ENCODE measurements at places on chromosomes 11 and 22.

DNA sequence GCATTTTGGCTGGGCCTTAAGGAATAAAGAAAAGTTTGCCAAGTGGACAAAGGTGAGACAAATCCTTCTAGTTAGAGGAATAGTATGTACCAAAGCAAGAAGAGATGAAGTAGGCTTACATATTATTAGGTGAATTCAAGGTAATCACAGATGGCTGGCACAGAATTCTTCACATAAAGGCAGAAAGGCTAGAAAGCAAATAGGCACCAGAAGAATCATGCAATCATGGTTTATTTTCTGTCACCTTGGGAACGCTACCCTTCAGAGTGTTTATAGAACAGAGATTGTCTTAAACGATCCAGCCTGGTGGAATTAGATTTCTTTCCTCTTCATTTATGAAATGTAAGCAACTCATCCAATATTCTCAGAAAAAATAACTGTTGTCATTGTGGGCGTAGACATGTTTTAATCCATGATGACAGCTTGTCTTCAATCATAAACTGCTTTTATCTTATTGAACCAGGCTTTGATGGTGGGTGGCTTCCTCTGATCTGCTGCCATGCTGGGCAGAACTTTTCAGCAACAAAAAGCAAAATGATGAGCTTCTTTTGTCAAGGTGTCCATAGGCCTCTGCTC is 49.0 kb upstream of the CSNK2A3 start:
- DNase-seq = no peak

GRCh38 chr22:25008666-25009065 is 56.1 kb downstream of the KIAA1671 start:
- no peak for DNase-seq

- DNase-seq = no peak
These were observed 231.6 kb upstream of the TBCEL start for GRCh38 chr11:120792306-120792705.

DNA sequence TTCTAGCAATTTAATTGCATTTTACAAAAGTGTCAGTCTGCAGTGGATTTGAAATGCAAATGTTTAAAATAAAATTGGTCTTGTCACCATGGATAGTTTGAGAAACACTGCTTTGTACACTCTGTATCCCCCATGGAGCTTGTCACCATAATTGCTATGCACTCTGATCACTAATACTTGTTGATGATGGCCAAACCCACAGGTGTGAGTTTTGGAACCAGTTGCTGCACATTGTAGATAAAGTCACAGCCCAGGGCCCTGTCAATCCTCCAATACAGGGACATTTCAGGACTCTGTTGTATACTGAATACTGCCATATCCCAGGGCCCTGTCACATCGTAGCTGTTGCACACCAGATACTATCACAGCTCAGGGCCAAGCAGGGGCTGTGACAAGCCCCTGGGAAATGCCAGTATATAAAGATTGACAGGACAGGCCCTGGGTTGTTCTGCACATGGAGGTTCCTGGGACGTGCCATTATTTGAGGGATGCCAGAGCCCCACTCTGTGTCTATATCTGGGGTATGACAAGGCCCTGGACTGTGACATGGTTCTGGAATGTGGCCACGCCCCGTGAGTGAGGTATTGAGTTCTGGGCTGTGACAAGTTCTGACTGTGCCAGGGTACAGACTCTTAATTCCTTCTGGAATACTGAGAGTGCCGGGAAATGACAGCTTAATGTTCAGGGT is 27.9 kb upstream of the SMPD1 start:
- no peak for DNase-seq

GRCh38 chr11:62124186-62125113 is 639 bp downstream of the INCENP start:
- peak; percentile 52 for DNase-seq

DNA sequence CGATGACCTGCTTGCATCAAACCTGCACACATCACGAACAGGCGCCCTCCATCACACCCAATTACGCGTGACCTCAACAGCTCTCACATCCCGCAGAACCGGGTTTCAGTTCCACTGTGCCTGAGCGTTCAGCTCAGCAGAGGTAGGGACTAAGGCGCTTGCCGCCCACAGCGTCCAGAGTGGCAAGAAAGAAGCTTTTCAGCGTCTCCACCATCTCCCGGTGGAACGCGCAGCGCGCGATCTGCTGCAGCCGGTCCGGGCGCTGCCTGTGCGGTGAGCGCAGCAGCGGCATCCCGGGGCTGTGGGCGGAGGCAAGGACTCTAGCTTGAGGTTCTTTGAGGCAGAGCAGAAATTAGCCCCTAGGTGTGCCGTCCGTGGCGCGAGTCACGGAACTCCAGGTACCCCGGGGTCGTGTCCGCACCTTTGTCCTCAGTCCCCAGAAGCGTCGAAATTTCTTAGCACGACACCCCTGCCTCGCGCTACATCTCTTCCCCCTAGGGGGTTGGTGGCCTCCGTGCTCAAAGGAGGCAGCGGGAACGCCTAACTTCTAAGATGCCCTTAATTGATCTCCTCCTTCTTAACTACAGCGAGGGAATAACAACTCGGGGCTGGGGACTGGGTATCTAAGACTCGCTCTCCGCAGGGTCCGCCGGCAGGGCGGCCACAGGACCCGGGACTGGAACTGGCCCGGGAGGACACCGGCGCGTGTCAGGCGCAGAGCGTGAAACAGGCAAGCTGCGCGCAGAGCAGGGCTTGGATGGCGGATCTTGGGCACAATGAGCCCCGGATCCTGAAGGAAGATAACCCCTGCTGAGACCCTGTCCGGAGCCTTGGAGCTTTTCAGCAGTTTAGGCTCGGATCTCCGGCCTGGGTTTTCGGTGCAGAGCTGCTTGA is 1.7 kb upstream of the CALCA start:
- DNase-seq = peak; percentile 18

DNA sequence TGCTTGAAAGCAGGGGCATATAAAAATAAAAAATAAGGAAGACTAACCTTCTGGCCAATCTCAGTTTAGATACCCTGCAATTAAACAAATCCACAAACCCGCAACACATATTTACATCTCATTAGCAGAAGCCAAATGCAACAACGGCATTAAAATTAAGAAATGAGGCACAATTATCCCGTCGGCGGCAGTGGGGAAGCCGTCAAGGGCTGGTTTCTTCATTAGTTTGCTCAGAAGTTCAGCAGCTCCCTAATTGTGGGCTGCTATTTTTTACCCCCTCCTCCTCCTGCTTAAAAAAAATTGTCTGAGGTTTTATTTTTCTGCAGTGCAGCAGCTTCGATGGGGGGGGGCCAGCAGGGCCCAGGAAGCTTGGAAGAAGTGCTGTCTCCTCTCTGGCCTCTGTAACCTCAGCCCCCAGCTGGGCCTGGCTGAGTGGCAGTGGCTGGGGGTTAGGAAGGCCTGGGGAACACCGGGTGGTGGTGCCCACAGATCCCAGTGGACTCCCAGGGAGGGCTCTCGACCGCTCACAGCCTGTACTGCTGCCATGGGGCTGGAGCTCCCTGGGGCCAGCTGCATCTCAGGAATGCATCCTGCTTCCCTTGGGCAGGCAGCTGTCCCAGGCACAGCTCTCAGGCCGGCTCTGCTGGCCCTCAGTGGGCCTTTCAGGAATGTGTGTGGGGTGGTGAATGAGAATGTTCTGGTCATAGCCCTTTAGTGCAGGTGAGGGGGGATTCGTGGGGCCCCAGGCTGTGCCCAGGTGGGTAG is 148.7 kb upstream of the B3GAT1 start:
- DNase-seq = no peak

GRCh38 chr11:75639762-75640181 is 29.1 kb downstream of the MAP6 start:
- no peak for DNase-seq
